ENCODE measurements at places on chromosomes 5 and 9.

GRCh38 chr5:53962306-53962705 lies 348.1 kb downstream of the ARL15 start:
- no peaks in the 10 kb centered on the region for H3K4me1 ChIP-seq
- H3K4me3 ChIP-seq = no peak overlapping the region
- DNase-seq = no peak
- H3K36me3 ChIP-seq = peaks cover 7% of the 10 kb centered on the region

- DNase-seq = no peak
- H3K4me3 ChIP-seq = no peak overlapping the region
Observed at GRCh38 chr5:145521066-145521465, 314.1 kb downstream of the PRELID2 start.

GRCh38 chr5:141508798-141509611 lies 20.1 kb downstream of the PCDHGC5 start:
- H3K36me3 ChIP-seq = peaks cover 28% of the 10 kb centered on the region
- H3K27ac ChIP-seq = peak overlapping the region; percentile 60
- peaks cover 3% of the 10 kb centered on the region for H3K4me1 ChIP-seq
- peak overlapping the region; percentile 11 for H3K4me3 ChIP-seq
- peaks cover 12% of the 10 kb centered on the region for H3K27me3 ChIP-seq

GRCh38 chr9:87270221-87270847 lies 227.3 kb upstream of the DAPK1 start:
- peaks cover 4% of the 10 kb centered on the region for H3K27me3 ChIP-seq
- H3K27ac ChIP-seq = no peak overlapping the region
- peak; percentile 18 for DNase-seq
- H3K4me1 ChIP-seq = no peaks in the 10 kb centered on the region
- no peak overlapping the region for H3K4me3 ChIP-seq
- H3K36me3 ChIP-seq = no peaks in the 10 kb centered on the region

- no peak overlapping the region for H3K4me3 ChIP-seq
- no peaks in the 10 kb centered on the region for H3K27me3 ChIP-seq
- no peak for DNase-seq
- no peak overlapping the region for H3K27ac ChIP-seq
Observed at GRCh38 chr5:96969366-96969765, 33.5 kb downstream of the LNPEP start.

DNA sequence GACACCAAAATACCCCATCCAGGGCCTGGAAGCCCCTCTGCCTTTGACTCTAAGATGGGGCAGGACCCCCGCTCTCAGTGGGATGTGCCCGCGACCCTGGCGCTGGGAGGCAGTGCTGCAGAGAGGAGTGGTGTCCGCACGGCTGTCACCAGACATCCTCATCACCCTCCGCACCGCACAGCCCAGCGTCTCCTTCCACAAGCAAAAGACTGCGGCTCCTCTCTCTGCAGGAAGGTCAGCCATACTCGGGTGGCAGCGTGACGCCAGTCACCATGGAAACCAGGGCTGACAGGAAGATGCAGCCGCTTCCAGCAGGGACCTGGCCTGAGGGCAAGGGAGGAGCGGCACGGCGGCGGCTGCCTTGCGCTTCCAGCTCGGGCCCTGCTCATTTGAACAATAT lies 17.1 kb upstream of the SLC6A3 start:
- no peak for DNase-seq
- H3K36me3 ChIP-seq = peaks cover 9% of the 10 kb centered on the region
- no peaks in the 10 kb centered on the region for H3K4me1 ChIP-seq
- H3K27me3 ChIP-seq = no peaks in the 10 kb centered on the region
- no peak overlapping the region for H3K4me3 ChIP-seq
- no peak overlapping the region for H3K27ac ChIP-seq

- DNase-seq = no peak
- peaks cover 4% of the 10 kb centered on the region for H3K4me1 ChIP-seq
Observed at GRCh38 chr9:132585954-132586829, 3.8 kb downstream of the BARHL1 start.

- H3K4me1 ChIP-seq = peaks cover 6% of the 10 kb centered on the region
- no peak overlapping the region for H3K4me3 ChIP-seq
- no peaks in the 10 kb centered on the region for H3K36me3 ChIP-seq
- H3K27me3 ChIP-seq = no peaks in the 10 kb centered on the region
- no peak overlapping the region for H3K27ac ChIP-seq
Observed at GRCh38 chr5:107388141-107388861, 282.4 kb downstream of the EFNA5 start.

- DNase-seq = no peak
- no peak overlapping the region for H3K4me3 ChIP-seq
- H3K36me3 ChIP-seq = no peaks in the 10 kb centered on the region
Observed at GRCh38 chr9:81474125-81474524, 215.2 kb downstream of the TLE1 start.

DNA sequence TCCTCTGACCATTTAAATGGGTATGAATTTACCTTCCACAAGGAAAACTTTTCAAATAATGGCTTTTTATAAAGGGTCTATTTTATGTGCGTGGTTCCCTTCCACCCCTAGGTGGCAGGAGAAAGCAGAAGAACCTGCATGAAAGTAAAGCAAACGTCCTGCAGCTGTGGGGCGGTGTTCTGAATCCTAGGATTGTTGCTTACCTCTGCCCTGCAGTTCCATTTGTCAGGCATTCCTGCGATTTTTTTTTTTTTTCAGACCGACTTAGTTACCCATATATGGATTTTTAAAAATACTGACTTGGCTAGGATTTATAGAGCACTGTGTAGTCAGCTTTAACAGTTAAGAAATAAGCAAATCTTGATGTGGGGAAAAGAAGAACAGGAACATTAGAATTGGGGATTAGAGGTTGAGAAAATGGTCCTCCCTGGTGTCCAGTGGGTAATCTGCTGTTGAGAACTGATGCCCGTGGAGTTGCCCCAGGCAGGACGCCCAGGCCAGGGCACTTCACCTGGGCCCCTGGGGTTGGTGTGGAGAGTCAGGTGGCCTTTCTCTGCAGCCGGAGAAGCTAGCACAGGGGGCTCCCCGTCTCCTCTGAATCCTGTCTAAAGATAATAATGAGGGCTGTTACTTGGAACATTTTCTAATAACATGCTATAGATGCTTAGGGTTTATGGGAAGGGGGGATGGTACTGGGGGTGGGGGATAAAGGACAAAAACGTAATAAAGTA lies 30.4 kb upstream of the LTC4S start:
- DNase-seq = peak; percentile 72
- H3K27me3 ChIP-seq = no peaks in the 10 kb centered on the region
- H3K4me3 ChIP-seq = no peak overlapping the region
- peaks cover 24% of the 10 kb centered on the region for H3K36me3 ChIP-seq

GRCh38 chr9:33222031-33222430 lies 17.9 kb upstream of the SPINK4 start:
- H3K27me3 ChIP-seq = peaks cover 5% of the 10 kb centered on the region
- H3K27ac ChIP-seq = no peak overlapping the region
- no peaks in the 10 kb centered on the region for H3K4me1 ChIP-seq
- DNase-seq = no peak
- H3K4me3 ChIP-seq = no peak overlapping the region

GRCh38 chr9:76808636-76809035 lies 44.4 kb downstream of the PCA3 start:
- H3K27ac ChIP-seq = no peak overlapping the region
- no peak overlapping the region for H3K4me3 ChIP-seq
- no peak for DNase-seq
- no peaks in the 10 kb centered on the region for H3K36me3 ChIP-seq
- H3K27me3 ChIP-seq = no peaks in the 10 kb centered on the region

- DNase-seq = no peak
- H3K27me3 ChIP-seq = no peaks in the 10 kb centered on the region
- H3K4me3 ChIP-seq = no peak overlapping the region
- no peaks in the 10 kb centered on the region for H3K36me3 ChIP-seq
Observed at GRCh38 chr5:121862801-121863200, 11.1 kb downstream of the FTMT start.

GRCh38 chr5:24598956-24599355 lies 45.8 kb downstream of the CDH10 start:
- no peaks in the 10 kb centered on the region for H3K27me3 ChIP-seq
- H3K27ac ChIP-seq = no peak overlapping the region
- no peaks in the 10 kb centered on the region for H3K36me3 ChIP-seq
- H3K4me1 ChIP-seq = no peaks in the 10 kb centered on the region

GRCh38 chr5:107119656-107120055 lies 551.1 kb downstream of the EFNA5 start:
- no peak overlapping the region for H3K4me3 ChIP-seq
- no peak for DNase-seq
- H3K27me3 ChIP-seq = no peaks in the 10 kb centered on the region
- H3K4me1 ChIP-seq = no peaks in the 10 kb centered on the region

DNA sequence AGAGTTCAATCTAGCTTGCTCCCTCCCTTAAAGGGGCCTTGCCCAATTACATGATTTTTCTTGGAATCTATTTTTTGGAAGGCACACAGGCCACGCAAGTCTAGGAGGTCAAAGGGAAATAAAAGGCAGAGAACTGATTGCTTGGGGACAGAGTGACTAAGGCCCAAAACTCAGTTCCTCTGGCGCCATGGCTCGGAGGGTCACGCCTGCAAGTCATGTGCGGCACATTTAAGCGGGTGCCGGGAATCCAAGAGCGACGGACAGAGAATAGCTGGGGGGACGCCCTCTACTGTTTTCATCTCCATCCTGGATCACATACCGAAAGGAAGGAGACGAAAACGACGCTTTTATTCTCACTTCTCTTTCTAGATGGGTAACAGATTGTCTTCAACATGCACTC lies 78.6 kb downstream of the FREM1 start:
- no peaks in the 10 kb centered on the region for H3K27me3 ChIP-seq
- H3K4me3 ChIP-seq = no peak overlapping the region
- no peak overlapping the region for H3K27ac ChIP-seq
- H3K36me3 ChIP-seq = peaks cover 6% of the 10 kb centered on the region
- no peaks in the 10 kb centered on the region for H3K4me1 ChIP-seq

DNA sequence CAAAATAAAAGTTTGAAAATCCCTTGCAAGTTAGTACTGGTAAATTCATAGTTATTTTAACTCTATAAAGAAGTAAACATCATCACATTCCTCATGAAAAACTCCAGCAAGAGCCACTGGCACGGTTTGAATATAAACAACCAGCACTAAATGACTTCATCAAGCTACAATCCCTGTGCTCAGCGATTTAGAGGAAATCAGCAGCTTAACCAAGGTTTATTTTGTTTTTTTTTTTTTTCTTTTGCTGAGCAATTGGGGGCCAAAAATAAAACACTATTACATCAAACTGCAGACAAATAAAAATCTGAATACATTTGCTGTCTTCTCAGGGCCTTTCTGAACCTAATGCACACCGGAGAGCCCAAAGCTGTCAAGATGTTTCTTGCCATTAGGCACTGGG lies 106.2 kb upstream of the SLC24A2 start:
- H3K4me1 ChIP-seq = no peaks in the 10 kb centered on the region
- no peak overlapping the region for H3K27ac ChIP-seq
- no peaks in the 10 kb centered on the region for H3K27me3 ChIP-seq
- no peaks in the 10 kb centered on the region for H3K36me3 ChIP-seq
- no peak for DNase-seq
- no peak overlapping the region for H3K4me3 ChIP-seq

- H3K4me3 ChIP-seq = no peak overlapping the region
- H3K27ac ChIP-seq = no peak overlapping the region
- no peaks in the 10 kb centered on the region for H3K36me3 ChIP-seq
- DNase-seq = no peak
Observed at GRCh38 chr9:125591245-125591644, 115.8 kb downstream of the MAPKAP1 start.

DNA sequence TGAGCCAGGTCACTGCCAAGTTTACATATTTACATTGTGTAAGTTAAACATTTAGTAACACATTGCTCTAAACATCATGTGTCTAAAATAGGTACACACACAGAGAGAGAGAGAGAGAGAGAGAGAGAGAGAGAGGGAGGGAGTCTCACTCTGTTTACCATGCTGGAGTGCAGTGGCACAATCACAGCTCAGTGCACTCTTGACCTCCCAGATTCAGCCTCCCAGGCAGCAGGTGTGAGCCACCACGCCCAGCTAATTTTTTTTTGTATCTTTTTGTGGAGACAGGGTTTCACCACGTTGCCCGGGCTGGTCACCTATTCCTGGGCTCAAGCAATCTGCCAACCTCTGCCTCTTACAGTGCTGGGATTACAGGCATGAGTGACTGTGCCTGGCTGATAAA lies 1045.3 kb downstream of the TLE1 start:
- no peak overlapping the region for H3K4me3 ChIP-seq
- no peak overlapping the region for H3K27ac ChIP-seq
- no peaks in the 10 kb centered on the region for H3K36me3 ChIP-seq
- H3K27me3 ChIP-seq = no peaks in the 10 kb centered on the region

DNA sequence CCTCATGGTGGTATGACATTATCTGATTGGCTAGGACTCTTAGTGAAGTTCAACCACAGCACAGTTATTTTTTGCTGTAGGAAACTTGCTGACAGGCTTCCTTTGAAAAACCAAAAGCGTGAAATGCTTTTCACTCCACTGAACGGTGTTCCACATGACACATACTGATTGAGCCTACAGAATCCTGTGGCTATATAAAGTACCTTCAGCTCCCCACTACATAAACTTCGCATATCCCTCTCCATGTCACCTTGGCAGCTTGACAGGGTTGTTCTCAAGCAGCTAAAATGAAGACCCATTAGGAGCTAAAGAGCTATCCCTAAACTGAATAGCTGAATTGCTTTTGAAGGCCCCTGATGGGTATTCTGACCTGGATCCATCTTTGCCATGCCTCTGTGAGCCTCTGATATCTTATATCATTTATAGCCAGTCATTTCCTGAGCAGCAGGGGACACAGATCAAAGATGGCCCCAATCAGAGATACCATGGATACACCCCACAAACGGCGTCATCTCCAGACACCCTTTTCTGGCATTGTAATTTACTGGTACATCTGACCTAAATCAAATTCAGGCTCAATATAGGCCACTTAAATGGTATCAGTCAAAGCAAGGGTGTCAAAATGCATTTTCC lies 91.5 kb downstream of the APBA1 start:
- peaks cover 4% of the 10 kb centered on the region for H3K4me1 ChIP-seq
- H3K4me3 ChIP-seq = no peak overlapping the region
- DNase-seq = no peak
- no peaks in the 10 kb centered on the region for H3K27me3 ChIP-seq
- no peaks in the 10 kb centered on the region for H3K36me3 ChIP-seq

DNA sequence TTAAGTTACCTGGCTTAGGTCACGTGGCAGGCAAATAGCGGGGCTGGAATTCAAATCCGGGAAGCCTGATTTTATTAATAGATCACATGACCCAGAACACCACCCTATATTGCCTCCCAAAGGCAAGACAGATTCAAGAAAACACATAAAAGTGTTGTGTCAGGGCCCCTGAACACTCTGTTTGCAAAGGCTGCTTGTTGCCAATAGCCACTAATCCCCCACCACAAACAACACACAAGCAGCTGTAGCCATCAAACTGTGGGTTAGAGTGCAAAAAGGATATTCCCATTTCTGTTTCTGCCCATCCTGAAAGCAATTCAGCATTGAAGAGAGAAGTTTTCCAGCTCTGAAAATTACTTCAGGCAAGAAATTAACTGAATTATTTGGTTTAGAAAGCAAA lies 358.9 kb upstream of the RFX3 start:
- no peaks in the 10 kb centered on the region for H3K36me3 ChIP-seq
- H3K4me3 ChIP-seq = no peak overlapping the region
- no peaks in the 10 kb centered on the region for H3K4me1 ChIP-seq

- H3K4me1 ChIP-seq = no peaks in the 10 kb centered on the region
- H3K27ac ChIP-seq = no peak overlapping the region
- H3K36me3 ChIP-seq = peaks cover 24% of the 10 kb centered on the region
- H3K27me3 ChIP-seq = no peaks in the 10 kb centered on the region
- DNase-seq = no peak
- no peak overlapping the region for H3K4me3 ChIP-seq
Observed at GRCh38 chr9:104842698-104843097, 78.8 kb downstream of the NIPSNAP3B start.
